Activated T-cell treated with anti-CD3 and anti-CD28 coated beads, Interleukin-2, amount 50 U/mL, for 72 hours (primary cell): ENCODE measurements at places on chromosomes 16 and 17. TPM values are rescaled to one million over a fixed set of nuclear protein-coding genes. Genes with fewer than 3 reads are reported as not detected.

The TLCD1 gene
- total RNA-seq: 9.0 TPM

GRCh38 chr16:68665501-68665900, 20.4 kb downstream of the CDH3 start:
- H3K4me3 ChIP-seq: no peak overlapping the region
- H3K27ac ChIP-seq: no peak overlapping the region
- H3K27me3 ChIP-seq: peaks cover 13% of the 10 kb centered on the region
- H3K4me1 ChIP-seq: peaks cover 31% of the 10 kb centered on the region
- H3K36me3 ChIP-seq: no peaks in the 10 kb centered on the region

DNA sequence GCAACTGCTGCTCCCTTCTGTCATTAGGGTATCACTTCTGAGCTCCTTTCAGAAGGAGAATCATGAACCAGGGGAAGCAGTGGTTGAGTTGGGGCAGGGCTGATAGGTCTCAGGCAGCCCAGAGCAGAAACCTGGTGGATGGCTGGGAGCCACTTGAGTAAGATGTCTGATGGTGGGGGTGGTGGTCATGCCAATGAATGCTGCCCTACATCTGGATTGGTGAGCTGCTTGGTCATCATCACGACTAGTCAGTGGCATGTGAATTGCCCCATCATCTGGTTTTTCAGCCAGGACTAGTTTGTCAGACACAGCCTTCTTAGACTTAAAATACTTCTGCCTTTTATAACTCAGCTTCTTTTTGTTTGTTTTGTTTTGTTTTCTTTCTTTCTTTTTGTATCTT, 2.6 kb downstream of the GID4 start:
- H3K27me3 ChIP-seq: no peaks in the 10 kb centered on the region
- no peak overlapping the region for H3K27ac ChIP-seq
- no peak for DNase-seq

DNA sequence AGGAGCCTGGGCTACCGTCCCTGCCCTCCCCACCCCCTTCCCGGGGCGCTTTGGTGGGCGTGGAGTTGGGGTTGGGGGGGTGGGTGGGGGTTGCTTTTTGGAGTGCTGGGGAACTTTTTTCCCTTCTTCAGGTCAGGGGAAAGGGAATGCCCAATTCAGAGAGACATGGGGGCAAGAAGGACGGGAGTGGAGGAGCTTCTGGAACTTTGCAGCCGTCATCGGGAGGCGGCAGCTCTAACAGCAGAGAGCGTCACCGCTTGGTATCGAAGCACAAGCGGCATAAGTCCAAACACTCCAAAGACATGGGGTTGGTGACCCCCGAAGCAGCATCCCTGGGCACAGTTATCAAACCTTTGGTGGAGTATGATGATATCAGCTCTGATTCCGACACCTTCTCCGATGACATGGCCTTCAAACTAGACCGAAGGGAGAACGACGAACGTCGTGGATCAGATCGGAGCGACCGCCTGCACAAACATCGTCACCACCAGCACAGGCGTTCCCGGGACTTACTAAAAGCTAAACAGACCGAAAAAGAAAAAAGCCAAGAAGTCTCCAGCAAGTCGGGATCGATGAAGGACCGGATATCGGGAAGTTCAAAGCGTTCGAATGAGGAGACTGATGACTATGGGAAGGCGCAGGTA, 762 bp downstream of the CDK12 start:
- peak; percentile 25 for DNase-seq
- H3K27me3 ChIP-seq: no peaks in the 10 kb centered on the region
- H3K4me1 ChIP-seq: peaks cover 51% of the 10 kb centered on the region
- peak overlapping the region; percentile 94 for H3K4me3 ChIP-seq

DNA sequence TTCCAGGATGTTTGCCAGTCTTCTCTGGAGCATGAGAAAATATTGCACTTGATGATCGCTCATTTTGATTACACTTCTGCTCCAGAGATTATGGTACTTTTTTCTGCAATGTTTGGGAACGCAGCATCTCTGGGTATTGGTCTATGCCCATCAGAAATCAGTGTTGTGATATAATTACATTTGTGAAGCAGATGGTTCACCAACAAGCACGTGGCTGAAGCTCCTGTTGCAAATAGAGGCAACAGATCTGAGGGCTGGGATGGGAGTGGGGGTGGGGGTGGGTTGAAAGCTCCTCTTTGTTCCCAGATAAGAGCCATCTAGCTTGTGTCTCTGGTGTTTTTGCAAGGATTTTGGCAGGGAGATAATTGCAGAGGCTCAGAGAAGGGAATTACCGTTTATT, 252.3 kb downstream of the SHISA9 start:
- H3K4me1 ChIP-seq: no peaks in the 10 kb centered on the region
- no peaks in the 10 kb centered on the region for H3K36me3 ChIP-seq
- no peaks in the 10 kb centered on the region for H3K27me3 ChIP-seq
- H3K4me3 ChIP-seq: no peak overlapping the region

The ASPA gene
- total RNA-seq: 0.34 TPM

- H3K4me1 ChIP-seq: no peaks in the 10 kb centered on the region
- no peak overlapping the region for H3K27ac ChIP-seq
- no peaks in the 10 kb centered on the region for H3K27me3 ChIP-seq
- H3K36me3 ChIP-seq: peaks cover 2% of the 10 kb centered on the region
Observed at GRCh38 chr17:57655553-57655952, 89.5 kb downstream of the CCDC182 start.

GRCh38 chr17:67633751-67634211, 84.0 kb upstream of the NOL11 start:
- no peak overlapping the region for H3K27ac ChIP-seq
- H3K27me3 ChIP-seq: no peaks in the 10 kb centered on the region
- peaks cover 5% of the 10 kb centered on the region for H3K36me3 ChIP-seq
- H3K4me3 ChIP-seq: no peak overlapping the region
- H3K4me1 ChIP-seq: no peaks in the 10 kb centered on the region
- DNase-seq: no peak

DNA sequence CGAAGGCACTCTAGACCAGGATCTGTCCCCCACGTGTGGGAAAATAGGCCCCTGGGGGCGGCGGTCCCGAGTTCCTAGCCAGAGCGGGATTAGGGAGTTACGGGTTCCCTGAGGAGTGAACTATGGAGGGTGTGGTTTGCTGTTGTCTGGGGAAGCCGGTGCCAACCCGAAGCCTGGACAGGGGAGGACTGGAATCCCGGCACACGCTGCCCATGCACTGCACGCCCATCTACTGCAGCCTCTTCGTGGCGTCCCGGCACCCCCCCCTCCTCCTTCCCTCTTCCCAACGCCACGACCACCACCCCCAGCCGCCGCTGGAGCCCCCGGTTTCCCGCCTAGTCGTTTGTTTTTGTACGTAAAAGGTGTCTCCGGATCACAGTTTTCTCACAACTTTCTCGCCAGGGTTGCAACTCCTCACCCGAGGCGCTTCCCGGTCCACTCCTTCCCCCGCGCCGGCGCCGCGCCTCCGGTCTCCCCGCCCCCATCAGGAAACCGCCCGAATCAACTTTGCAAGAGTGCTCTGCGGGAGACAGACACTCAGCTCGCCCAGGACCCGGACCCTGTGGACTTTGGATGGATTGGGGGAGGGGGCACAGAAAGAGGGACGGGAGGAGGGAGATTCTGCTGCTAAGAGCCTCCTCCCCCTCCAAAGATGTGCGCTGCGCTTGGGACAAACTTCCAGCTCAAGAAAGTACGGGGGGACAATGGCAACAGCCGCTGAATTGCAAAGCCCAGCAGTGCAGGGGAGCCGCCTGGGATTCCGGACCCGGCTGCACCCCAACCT, 1.4 kb upstream of the LHX1 start:
- H3K4me1 ChIP-seq: peaks cover 76% of the 10 kb centered on the region
- H3K27me3 ChIP-seq: peaks cover 90% of the 10 kb centered on the region
- H3K4me3 ChIP-seq: peak overlapping the region; percentile 93
- H3K27ac ChIP-seq: no peak overlapping the region
- no peak for DNase-seq
- no peaks in the 10 kb centered on the region for H3K36me3 ChIP-seq

DNA sequence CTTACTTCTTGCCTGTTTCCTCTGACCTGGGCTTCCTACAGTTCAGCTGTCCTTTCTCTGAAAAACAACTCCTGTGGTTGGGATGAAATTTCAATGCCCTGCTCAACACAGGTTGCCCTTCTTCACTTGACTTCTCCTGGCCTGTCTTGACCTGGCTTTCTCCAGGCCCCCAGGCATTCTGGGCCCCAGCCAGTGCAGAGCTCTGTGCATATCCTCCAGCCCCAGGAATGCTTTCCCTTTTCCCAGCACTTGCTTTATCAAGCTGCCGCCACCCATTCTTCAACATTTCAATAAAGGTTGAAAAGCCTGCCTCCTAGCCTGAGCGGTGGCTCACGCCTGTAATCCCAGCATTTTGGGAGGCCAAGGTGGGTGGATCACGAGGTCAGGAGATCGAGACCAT, 10.8 kb downstream of the ODAD4 start:
- no peaks in the 10 kb centered on the region for H3K36me3 ChIP-seq
- H3K4me3 ChIP-seq: no peak overlapping the region
- no peaks in the 10 kb centered on the region for H3K4me1 ChIP-seq
- DNase-seq: no peak

DNA sequence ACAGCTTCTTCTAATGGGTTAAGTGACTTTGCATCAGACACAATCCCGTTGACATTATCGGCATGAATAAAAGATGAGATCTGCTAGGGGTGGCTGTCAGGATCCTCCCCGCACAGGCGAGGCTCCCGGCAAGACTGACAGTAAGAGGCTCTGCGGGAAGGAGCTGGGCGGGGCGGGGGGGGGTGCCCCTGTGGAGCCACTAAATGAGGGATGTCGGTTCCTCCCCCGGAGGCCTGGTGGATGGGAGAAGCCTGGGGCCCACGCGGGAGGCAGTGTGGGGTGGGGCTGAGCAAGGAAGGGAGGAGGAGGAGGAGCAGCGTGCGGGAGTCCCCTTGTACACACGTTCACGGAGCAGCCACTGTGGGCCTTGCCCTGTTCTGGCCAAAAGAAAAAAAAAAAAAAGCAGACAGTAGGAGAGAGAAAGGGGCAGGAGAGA, 190.9 kb upstream of the GSE1 start:
- DNase-seq: no peak
- no peak overlapping the region for H3K27ac ChIP-seq
- H3K4me1 ChIP-seq: no peaks in the 10 kb centered on the region
- peaks cover 13% of the 10 kb centered on the region for H3K27me3 ChIP-seq

DNA sequence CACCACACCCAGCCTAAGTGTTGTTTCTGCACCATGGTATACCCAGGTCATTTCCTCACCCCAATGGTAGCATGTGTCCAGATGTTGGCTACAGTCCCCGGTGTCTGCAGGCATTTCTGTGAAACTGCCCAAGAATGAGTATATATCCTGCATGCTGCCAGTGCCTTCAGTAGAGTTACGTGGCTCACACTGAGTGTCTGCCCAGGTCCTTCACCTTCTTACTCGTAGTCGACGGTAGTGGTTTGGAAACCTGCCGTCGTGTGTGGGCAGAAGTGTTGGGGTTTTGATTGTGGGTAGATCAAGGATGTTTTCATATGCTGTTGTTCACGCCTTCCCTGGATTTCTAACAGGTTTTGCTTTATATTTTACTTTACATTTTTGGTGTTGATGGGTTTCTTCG, 16.8 kb downstream of the TCF25 start:
- H3K36me3 ChIP-seq: peaks cover 3% of the 10 kb centered on the region
- no peak overlapping the region for H3K4me3 ChIP-seq
- peaks cover 12% of the 10 kb centered on the region for H3K4me1 ChIP-seq
- H3K27me3 ChIP-seq: no peaks in the 10 kb centered on the region
- H3K27ac ChIP-seq: peak overlapping the region; percentile 77
- peak; percentile 43 for DNase-seq

DNA sequence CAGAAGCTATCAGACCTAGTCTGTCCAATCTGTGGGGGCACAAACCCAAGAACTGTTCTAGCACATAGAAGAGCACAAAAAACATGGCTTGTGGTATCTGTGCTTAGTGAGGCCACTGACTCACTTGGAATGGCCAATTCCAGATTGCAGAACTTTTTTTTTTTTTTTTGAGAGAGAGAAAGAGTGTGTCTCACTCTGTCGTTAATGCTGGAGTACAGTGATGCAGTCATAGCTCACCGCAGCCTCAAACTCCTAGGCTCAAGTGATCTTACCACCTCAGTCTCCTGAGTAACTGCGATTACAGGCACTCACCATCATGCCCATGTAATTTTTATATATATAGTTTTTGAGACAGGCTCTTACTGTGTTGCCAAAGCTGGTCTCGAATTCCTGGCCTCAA, 77.2 kb upstream of the CLEC3A start:
- no peak overlapping the region for H3K27ac ChIP-seq
- no peaks in the 10 kb centered on the region for H3K4me1 ChIP-seq
- no peak overlapping the region for H3K4me3 ChIP-seq
- H3K36me3 ChIP-seq: no peaks in the 10 kb centered on the region
- peaks cover 13% of the 10 kb centered on the region for H3K27me3 ChIP-seq

DNA sequence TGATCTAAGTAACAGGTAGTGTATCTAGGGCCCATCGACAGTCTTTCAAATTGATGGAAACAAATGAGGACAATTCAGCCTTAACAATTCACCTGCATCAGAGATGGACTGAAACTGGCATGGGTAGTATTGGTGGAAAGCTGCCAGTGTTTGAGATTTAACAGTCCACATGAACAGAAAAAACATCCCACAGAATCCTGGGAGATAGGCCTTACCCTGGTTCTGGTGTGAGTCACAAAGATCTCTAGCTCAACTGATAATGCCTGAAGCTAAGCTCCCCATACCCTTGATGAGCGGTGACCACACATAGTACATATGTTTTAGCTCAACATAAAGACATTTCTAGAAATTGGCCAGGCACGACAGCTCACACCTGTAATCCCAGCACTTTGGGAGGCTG, 21.9 kb downstream of the CRK start:
- DNase-seq: no peak
- H3K36me3 ChIP-seq: peaks cover 5% of the 10 kb centered on the region
- peaks cover 23% of the 10 kb centered on the region for H3K4me1 ChIP-seq
- no peak overlapping the region for H3K27ac ChIP-seq
- H3K4me3 ChIP-seq: no peak overlapping the region

- H3K4me3 ChIP-seq: peak overlapping the region; percentile 90
- no peaks in the 10 kb centered on the region for H3K27me3 ChIP-seq
- H3K4me1 ChIP-seq: peaks cover 56% of the 10 kb centered on the region
- peaks cover 7% of the 10 kb centered on the region for H3K36me3 ChIP-seq
- peak overlapping the region; percentile 89 for H3K27ac ChIP-seq
Observed at GRCh38 chr17:28812748-28813377, 29.7 kb downstream of the FAM222B start.

DNA sequence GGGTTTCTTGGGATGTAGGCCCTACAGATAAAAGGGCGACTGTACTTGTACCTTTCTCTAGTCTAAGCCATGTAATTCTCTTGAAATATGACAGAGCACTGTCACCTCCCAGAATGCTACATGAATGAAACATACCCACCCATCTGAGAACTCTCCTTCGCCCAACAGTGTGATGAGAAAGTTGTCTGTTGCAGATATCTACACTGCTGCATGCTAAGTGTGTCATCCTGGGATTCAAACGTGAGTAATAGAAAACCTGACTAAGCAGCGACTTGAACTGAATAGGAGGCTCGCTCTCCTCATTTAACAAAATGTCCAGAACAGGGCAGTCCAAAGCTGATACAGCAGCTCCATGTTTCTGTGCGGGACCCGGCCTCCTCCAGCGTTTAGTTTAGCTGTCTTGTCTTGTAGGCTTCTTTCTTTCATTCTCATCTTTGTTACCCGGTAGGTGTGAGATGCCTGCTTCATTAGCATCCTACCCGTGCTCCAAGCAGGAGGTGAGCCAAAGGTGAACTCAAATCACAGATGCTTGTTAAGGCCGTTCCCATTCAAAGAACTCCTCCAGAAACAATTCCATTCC, 211.9 kb downstream of the PRKCA start:
- H3K36me3 ChIP-seq: peaks cover 11% of the 10 kb centered on the region
- peak overlapping the region; percentile 83 for H3K27ac ChIP-seq
- no peaks in the 10 kb centered on the region for H3K27me3 ChIP-seq
